ENCODE measurements at places on chromosomes 4 and X.

GRCh38 chr4:139401368-139401767 is 52.6 kb upstream of the RAB33B start:
- no peak for DNase-seq

DNA sequence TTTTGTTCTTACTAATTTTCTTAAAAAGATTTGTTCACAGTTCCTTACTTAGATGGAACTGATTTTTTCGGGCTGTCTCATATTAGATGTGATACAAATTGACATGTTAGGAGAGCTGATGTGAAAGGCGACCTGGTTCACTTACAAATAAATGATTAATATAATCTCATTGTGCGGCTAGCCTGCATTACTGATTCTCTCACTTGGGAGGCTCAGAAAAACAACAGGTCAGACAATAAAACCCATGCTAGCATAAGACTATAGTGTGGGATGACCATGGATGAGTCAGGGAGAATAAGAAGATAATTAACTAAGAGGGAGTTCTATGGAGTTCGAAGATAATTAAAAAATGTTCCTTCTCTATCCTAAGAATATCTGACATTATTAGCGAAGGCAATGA is 40.8 kb downstream of the RTL9 start:
- DNase-seq, result no peak

DNA sequence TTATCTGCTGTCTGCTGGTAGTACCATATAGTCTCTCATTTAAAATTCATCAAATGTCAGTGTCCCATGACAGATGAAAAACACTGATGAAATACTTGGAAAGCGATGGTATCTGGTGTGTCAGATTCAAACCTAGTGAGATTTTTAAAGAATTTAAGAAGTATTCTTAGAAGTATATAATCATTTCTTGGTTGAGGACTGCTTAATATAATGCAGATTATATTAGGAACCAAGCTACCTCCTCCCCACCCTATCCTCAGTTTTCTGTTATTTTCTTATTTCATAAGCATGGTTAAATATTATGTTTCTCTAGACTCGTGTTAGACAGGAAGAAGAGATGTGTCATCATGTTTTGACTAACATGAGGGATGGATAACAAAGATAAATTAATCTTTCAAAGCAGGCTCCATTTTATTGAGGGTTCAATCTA is 118.5 kb downstream of the GLUD2 start:
- no peak for DNase-seq

GRCh38 chr4:3218824-3219760 is 29.9 kb upstream of the MSANTD1 start:
- no peak for DNase-seq

- DNase-seq, result no peak
Observed at GRCh38 chr4:85860066-85860740, 385.3 kb downstream of the ARHGAP24 start.

DNA sequence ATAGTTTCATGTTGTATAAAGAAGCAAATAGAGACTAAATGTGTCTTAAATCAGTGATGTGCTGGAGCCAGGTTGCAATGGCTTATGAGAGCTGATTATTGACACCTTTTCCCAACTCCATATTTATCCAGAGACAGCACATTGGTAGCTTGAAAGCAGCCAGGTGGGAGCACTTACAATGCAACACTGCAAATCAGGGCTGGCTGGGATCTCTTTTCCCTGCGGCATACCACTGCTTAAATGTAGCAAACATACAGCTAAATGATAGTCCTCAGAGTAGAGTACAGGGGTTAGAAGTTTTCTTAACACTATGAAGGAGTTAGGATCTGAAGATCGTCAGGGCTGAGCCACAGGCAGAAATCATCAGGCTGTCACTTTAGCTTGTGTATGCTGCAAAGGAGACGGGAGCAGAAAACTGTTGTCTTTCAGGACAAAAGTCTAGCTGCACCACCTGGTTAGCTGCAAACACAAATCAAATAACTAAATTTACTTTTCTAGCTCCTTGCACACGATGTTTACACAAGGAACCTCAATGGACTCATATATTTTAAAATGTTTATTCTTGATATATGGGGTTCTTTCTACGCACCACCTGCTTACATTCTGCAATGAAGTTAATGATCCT is 527.3 kb downstream of the TLL1 start:
- no peak for DNase-seq

- no peak for DNase-seq
Observed at GRCh38 chrX:103565197-103565596, 20.1 kb upstream of the TCEAL4 start.

- no peak for DNase-seq
Observed at GRCh38 chr4:167964766-167965373, 127.5 kb upstream of the ANXA10 start.

- DNase-seq, result no peak
Observed at GRCh38 chr4:114673306-114673705, 74.7 kb downstream of the UGT8 start.

DNA sequence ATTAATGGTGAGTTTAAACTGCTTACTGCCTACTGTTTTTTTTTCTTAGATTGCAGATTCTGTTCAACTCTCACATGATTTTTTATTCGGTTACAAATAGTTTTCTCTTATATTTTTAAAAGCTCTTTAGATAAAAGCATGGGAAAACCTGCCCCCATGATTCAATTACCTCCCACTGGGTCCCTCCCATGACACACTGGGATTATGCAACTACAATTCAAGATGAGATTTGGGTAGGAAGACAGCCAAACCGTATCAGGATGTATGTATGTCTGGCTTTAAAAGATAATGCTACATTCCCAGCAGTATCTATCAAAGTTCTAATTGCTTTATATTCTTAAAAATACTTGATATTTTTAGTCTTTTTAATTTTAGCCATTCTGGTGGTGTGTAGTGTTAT is 131.5 kb downstream of the JADE1 start:
- DNase-seq, result no peak

DNA sequence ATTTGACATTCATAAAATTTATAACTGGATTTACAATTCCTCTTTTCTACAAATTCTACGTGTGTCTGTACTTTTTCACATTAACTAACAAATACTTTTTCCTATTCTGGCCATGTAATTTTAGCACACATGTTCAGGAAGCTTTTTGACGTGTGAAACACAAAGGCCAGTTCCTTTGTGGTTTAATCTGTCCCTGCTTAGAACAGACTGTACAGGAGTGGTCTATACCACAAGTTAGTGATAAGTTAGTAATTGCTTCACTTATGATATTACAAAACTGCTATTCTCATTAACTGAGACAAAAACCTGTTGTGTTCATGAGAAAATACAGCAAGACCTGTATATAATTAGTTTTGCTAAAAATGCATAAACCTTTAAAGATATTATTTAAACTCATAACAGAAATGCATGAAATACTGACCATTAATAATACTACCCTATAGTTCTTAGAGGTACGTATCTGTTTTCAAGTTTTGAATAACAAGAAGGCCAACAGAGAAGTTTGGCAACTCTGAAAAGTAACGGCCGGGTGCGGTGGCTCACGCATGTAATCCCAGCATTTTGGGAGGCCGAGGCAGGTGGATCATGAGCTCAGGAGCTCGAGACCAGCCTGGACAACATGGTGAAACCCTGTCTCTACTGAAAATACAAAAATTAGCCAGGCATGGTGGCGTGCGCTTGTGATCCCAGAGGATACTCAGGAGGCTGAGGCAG is 13.7 kb upstream of the AREG start:
- no peak for DNase-seq

GRCh38 chr4:186624951-186625350 is 69.6 kb upstream of the MTNR1A start:
- no peak for DNase-seq

DNA sequence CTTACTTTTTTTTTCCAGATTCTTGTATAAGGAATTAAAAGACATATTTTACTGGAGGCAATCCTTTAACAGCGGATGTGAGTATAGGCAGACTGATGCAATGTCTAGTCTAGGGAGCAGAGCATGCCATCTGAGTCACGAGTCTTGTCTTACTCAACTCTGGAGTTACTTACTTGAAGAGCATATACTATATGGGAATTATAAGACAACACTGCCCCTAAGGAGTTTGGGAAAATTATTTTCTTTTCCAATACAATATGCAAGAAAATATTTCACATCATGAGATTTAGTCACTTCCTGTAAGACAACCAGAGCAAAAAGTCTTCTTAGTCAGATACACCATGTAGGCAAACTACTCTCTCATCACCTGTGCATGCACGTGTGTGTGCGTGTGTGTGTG is 537.3 kb upstream of the FTHL17 start:
- no peak for DNase-seq

GRCh38 chr4:144509088-144510015 is 136.6 kb upstream of the HHIP start:
- no peak for DNase-seq

- DNase-seq, result no peak
Observed at GRCh38 chr4:60682901-60683300, 517.2 kb upstream of the ADGRL3 start.

DNA sequence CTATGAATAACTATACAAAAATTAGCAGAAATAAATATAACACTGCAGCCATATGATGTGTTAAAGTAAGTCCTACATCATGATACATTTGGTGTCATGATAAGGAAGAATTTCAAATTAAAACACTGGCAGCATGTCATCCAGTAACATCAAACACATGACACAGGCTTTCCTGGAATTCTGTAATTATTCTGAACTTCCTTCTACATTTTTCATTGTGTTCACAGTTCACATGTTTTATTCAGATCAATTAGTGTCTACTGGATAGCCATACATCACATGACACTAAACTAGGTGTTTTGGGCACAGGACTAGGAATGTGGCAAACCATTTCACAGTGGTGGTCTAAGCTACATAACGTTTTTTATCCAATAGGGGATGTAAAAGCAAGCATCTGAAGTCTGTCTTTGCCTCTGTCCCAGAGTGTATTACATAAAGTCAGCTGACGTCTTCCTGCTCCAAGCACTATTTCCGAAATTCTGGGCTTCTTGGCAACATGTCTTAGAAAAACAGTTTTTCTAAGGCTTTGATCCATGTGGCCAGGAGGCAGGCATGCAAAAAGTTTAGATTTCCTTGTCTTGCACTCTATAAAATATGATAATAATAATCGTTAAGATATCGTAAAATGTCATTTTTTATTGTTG is 707.9 kb downstream of the CENPC start:
- DNase-seq, result no peak

- DNase-seq, result no peak
Observed at GRCh38 chr4:169383724-169384123, 113.0 kb upstream of the SH3RF1 start.

DNA sequence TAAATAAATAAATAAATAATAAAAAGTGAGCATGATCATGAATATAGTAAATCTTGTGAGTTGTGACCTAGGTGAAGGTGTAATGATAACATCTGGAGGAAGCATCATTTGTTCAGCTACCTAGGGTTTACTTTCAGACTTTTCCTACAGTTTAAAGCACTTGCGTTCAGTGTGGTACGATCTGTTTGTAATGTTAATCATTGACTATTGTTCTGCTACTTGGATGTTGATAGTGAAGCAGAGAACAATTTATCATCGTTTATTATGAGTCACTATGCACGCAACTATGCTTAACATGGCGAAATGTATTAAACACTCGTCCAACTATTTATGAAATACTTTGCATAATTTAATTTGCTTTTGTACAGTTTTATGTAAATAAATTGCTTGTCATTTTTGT is 426.2 kb downstream of the PCDH7 start:
- no peak for DNase-seq

DNA sequence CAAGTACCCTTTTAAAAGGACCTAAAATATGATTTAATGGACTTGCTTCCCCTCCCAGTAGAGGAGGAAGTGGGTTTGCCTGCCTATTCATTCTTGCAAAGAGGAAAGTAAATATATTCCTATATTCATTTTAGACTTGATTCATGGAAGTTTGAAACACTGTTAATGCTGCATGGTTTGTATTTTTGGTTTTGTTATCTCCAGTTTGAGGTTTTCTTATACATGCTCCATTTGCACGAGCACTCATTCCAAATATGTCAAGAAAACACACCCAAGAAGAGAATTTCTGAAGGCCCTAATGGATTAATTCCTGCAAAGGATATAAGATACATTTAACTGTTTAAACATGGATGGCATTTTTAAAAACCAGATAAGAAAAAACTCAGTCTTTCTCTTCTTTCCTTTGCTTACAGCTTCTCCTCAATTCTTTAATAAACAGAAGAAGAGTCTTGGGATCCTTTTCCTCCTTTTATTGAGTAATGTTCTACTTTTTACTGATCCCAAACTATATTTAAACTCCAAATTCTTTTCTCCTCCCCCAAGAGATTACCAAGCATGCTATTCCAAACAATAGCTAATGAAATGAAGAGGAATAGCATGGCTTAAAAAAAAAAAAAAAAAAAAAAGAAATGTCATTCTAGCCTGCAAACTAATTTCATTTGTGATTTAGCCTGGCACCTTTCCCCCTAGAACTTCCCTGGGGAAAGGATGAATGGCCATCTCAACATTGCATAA is 54.6 kb upstream of the LDB2 start:
- DNase-seq, result no peak

DNA sequence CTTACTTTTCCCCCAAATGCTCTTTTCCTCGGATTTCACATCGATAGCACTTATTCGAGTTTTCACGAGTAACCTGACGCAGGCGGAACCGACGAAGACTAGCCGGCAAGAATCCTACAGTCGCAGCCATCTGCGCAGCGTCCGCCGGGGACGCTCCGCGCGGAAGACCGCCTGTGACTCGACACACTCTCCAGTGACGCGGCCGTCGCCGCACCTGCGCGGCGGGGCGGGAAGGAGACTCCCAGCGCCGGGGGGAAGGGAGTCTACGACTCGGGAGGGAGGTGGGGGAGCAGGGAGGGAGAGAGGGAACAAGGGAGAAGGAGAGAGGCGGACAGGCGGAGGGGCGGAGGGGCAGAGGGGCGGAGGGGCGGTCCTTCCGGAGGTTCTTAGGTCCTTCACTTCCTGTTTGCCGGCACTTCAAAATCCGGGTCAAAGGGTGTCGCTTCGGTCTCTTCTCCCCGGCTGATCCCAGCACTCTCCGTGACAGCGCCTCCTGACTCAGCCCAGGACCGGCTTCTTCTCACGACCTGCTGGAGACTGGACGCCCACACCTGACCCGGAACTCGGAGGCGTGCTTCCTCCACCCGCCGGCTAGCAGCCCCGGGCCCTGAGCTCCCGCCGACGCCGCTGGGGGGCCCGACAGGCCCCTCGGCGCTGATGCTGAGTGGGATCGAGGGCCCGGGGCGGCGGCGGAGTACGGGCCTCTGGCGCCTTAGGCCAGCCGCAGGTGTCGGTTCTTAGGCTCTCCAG is at the start of gene USP38:
USP38 (plus strand) TSS at position 415 of the 750 bp plus-strand sequence. CDS start 534 bp downstream, outside the sequence.
- DNase-seq, result peak; percentile 78

DNA sequence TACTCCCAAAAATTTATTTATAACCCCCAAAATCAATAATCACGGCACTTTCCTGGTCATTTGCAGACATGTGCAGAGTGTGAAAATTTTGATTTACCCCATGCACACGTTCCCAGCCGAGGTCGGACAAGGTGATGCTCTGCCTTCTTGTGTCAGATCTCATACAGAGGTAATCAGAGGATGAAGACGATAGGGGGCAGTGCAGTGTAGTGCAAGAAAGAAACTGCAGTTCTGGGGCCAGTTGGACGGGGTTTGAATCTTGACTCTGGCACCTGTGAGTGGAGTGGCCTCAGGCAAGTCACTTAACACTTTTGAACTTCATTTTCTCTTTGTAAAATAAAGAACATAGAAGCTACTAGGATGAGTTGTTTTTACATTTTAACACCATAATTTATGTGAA is 88.4 kb downstream of the FRMPD3 start:
- no peak for DNase-seq

Measured in T1000 (cell line).